ENCODE measurements at places on chromosomes 5 and 9.

DNA sequence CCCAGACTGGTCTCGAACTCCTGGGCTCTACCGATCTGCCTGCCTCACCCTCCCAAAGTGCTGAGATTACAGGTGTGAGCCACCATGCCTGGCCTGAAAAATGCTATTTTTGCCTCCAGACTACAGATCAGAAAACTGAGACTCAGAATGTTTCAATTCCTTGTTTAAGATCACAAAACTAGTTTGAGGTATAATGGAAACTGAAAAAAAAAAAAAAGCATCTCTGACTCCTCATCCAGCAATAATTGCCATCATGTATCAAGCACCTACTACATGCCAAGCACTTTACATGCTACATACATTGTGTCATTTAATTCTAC, 35.6 kb downstream of the PLAC8L1 start:
- DNase-seq: no peak

- no peak for DNase-seq
Measured at GRCh38 chr9:7211657-7212056, 453.9 kb downstream of the KDM4C start.

DNA sequence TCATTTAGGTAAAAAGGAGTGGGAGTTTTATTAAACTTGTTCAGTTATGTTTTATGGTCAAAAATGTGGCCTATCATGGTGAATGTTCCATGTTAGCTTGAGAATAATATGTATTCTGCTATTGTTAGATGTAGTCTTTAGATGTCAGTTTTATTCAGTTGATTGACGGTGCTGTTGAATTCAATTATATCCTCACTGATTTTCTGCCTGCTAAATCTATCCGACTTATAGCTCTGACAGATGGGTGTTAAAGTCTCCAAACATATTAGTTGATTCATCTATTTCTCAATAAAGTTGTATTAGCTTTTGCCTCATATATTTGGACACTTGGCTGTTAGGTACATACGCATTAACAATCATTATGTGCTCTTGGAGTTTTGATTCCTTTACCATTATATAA, 49.0 kb upstream of the ALDH1A1 start:
- no peak for DNase-seq

DNA sequence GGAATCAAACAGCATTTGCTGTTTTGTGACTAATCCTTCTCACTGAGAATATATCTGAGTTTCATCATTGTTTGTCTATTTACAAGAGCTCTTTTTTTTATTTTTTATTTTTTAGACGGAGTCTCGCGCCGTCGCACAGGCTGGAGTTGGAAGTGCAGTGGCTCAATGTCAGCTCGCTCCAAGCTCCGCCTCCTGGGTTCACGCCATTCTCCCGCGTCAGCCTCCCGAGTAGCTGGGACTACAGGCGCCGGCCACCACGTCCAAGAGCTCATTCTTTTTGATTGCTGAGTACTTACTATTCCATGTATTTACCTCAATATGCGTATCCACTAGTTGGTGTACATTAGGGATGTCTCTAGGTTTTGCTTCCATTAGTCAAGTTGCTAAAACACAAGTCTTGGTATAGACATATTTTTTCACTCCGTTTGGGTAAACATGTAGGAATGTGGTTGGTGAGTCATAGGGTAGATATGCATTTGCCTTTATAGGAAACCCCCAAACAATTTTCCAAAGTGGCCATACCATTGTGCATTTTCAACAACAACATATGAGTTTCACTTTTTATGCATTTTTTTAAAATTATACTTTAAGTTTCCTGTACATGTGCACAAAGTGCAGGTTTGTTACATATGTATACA, 1005.0 kb upstream of the CDH10 start:
- no peak for DNase-seq

GRCh38 chr9:109349421-109349846, 28.6 kb upstream of the EPB41L4B start:
- peak; percentile 4 for DNase-seq

DNA sequence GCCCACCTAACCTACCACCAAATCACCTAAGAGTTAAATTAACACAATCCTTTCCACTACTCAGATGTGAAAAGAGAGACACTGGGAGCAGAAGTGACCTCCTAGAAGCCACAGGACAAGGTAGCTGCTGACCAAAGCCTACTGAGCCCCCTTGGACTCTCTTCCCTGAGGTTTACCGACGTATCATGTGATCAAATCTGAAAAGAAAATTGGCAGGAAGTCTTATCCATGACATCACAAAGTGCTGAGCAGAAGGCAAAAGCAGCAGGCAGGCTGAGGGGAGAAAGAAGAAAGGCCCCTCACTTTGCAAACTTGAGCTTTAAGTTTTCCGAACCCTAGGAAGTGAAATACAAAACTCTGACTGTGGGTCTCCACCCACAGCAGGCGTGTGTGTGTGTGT, 11.1 kb downstream of the PRELID2 start:
- no peak for DNase-seq

GRCh38 chr9:9216934-9217333, 1395.9 kb downstream of the PTPRD start:
- DNase-seq: no peak

DNA sequence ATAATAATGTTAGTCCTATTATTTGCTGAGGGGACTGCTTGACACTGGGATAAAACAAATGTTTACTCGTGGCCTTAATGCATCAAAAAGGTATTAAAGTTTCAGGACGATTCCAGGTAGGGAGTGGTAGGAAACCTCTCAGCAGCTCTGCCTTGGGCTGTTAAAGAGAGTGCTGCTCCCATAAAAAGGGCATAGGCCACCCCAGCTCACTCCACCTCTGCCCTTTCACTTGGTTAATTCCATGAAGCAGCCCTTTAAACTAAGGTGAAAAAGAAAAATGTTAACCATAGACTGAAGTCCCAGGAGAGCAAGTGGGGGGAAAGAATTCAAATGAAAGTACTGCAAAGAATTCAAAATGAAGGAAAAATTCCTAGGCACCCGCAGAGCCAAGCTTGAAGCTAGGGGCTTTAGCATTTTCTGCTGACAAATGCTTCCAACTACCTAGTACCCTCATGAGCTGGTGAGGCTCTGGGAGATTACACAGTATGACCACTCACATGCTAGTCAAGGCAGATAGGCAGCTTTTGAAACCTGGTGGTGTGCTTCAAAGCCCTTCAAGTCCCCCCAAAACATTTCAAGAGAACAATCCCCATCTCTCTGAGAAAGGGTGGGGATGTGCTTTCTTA, 8.5 kb downstream of the KLF9 start:
- no peak for DNase-seq

DNA sequence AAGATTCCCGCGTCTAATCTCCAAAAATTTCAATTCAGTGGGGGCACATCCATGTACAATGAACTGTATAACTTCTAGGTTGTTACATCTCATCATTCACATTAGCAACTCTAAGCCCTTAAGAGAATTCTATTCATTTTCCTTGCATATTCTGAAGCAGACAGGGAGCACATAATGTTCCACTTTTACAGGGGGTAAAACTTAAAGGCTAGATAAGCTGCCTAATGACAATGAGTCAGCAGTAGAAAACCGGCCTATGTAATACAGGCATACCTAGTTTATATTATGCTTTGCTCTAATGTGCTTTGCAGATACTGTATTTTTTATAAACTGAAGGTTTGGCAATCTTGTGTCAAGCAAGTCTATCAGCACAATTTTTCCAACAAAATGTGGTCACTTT, 40.4 kb downstream of the PTAR1 start:
- DNase-seq: no peak

GRCh38 chr5:82656341-82656761, 378.2 kb upstream of the RPS23 start:
- DNase-seq: no peak

- no peak for DNase-seq
Measured at GRCh38 chr5:2550509-2550908, 201.0 kb downstream of the IRX2 start.

- DNase-seq: no peak
Measured at GRCh38 chr9:71683598-71684235, 84.6 kb downstream of the CEMIP2 start.

GRCh38 chr9:71001780-71002386, 119.5 kb downstream of the TRPM3 start:
- no peak for DNase-seq

- DNase-seq: no peak
Measured at GRCh38 chr5:79005151-79005550, 20.0 kb upstream of the ARSB start.

DNA sequence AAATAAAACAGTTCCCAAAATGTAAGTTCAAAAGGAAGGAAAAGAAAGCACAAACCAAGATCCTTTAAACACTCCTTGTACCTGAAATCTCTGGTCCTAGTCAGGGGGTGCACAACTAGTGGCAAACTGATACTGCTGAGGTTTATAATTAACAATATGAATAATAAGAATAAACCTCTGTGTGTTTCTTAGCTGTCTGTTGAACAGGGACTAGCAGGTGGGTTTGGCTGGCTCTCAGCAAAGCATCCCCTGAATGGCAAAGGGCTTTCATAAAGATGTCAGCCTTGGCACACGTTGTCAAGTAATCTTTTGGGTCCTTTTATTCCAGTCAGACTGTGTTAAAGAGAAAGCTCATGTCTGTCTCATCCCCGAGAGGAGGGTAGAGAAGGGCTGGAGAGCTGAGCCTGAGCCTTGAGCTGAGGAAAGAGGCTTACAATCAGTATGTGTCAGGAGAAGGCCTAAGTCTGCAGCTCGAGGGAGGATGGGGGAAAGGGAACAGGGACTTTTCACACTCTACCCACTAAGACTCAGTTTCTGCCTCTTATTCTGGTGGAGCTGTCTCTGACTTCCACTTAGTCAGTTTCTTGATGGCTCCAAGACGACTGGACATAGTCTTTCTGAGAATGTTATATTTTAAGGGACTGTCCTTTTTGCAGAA, 123.0 kb downstream of the GALNT10 start:
- DNase-seq: no peak

DNA sequence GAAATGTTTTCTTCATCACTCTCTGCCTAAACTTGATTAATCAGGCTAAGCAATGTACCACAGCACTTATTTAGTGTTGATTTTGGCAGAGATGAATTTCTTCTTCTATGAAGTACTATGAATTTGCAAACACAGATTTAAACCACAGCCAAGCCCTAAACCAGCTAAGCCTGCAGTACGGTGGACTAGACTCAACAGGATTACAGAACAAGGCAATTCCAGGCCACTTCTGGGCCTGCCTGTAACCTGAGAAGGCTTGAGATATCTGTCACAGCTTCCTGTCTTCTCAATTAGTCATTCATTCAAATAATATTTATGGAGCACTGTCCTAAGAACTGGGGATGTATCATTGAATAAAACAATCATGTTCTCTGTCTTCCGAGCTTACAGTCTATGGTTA, 32.4 kb upstream of the CAST start:
- peak; percentile 61 for DNase-seq

- DNase-seq: no peak
Measured at GRCh38 chr9:115264313-115264712, 146.4 kb upstream of the TNC start.

DNA sequence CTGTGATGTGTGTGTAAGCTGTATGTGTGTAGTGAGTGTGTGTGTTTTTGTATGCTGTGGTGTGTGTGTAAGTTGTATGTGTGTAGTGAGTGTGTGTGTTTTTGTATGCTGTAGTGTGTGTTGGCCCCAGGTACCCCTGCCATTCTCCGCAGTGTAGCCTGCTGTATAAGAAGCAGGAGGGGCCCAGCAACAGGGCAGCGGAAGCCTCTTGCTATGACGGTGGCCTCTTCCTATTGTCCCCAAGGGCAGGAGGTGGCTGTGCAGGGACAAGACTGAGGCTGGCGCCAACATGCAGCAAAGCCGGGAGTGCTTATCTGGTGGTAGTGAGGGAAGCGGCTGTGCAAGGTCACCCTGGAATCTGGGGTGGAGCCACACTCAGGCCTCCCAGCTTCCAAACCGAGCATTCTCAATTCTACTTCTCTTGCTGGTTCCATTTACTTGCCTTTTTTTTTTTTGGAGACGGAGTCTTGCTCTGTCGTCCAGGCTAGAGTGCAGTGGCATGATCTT, 5.1 kb downstream of the SPAAR start:
- no peak for DNase-seq

DNA sequence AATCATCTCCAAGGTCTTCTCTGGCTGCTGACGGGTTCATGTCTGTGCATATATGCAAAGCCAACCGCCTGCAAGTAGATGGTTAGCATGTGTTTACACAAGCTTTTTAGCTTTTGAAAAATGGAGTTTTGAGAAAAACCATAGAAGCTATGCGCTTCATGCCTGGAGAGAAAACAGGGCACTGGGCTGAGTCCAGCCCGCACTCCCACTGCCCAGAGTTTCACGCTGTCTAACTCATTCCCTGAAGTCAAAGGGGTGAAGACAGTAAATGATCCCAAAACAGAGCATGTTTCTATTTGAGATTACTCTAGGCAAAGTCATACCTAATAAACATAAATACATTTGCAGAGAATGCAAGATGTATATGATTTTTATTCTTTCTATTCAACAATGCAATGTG, 278.8 kb downstream of the IRX2 start:
- no peak for DNase-seq

GRCh38 chr9:110580850-110581249, 1.3 kb upstream of the SVEP1 start:
- no peak for DNase-seq

DNA sequence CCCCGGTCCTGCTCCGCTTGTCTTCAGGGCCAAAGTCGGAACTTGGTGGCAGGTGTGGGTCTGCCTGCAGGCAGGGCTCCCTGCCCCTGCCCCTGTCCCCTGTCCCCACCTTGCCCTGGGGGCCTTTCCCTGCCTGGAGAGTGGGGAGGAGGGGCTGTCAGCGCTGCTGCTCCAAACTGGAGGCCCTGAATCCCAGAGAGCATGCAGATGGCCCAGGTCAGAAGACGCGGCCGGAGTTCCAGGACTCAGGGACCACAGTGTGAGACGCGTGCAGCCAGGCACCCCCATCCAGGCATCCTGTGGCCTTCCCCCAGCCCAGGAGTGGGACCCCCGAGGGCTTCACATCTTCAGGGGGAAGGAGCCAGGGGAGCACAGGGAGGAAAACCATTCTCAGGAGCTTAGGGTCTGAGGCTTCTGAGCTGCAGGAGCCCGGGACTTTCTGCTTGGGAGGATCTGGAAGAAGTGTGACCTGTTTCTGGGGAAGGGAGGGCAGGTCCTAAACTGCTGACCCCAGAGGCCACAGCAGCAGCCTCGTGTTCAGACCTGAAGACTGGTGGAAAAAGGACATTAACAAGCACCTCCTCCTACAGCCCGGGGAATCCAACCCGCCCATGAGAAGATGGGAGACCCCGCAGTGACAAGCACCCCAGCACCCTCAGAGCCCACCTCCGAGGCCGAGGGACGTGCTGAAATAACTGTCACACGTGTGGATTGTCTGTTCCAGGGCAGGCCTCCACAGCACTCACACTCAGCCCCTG, 38.0 kb downstream of the RASGEF1C start:
- no peak for DNase-seq

GRCh38 chr9:86549401-86549811, 195.2 kb upstream of the TUT7 start:
- DNase-seq: peak; percentile 97

DNA sequence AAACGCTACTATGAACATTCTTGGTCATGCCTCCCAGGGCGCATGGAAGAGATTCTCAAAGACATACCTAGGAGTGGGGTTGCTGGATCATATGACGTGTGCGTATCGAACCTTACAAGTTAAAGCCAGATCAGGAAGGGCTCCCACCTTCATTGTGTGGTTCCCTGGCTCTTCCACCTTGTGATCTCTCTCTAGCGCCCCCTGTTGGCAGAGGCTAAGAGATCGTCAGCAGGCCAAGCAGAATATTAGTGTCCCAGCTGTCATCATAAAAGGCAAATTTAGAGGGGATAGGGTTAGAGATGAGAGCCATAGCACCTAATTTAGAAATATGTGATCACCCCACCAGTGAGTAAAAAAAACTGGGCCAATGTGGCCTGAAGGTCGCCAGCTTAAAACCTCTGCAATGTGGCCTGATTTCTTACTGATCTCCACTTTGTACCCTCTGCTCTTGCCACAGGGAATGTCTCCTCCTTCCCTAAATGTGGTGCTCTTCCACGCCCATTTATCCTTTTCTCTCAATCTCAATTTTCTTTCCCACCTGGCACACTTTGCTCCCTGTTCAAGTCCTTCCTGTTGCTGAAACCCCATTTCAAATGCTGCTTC, 91.7 kb upstream of the SHB start:
- DNase-seq: no peak
